ENCODE measurements at places on chromosomes 6 and 20.

- DNase-seq = no peak
Measured at GRCh38 chr20:64093013-64093503, 8.9 kb upstream of the LKAAEAR1 start.

GRCh38 chr6:109322825-109323224, 59.4 kb downstream of the CD164 start:
- no peak for DNase-seq

DNA sequence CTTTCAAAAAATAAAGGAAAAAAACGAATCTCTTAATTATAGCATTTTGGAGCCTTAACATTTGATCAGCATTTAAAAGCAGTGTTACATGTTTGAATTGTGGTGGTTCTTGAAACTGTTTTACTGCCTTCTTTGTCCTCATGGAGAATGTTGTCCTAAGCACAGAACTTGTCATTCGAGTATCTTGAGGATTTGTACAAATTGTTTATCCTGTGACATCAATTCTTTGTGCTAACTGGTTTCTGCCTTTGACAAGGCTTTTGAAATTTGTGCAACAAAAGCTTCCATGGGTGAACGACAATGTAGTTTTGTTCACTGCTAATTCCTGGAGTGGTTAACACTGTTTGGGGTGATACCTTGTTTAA, 130.8 kb downstream of the SCAF8 start:
- DNase-seq = no peak

- DNase-seq = no peak
Measured at GRCh38 chr20:46056970-46057855, 28.2 kb downstream of the SLC12A5 start.

GRCh38 chr6:154356690-154357089, at the start of gene IPCEF1:
TSS of gene IPCEF1 (minus strand) at chr6:154356803. CDS start at chr6:154265947, 90,856 bp downstream.
- DNase-seq = no peak

DNA sequence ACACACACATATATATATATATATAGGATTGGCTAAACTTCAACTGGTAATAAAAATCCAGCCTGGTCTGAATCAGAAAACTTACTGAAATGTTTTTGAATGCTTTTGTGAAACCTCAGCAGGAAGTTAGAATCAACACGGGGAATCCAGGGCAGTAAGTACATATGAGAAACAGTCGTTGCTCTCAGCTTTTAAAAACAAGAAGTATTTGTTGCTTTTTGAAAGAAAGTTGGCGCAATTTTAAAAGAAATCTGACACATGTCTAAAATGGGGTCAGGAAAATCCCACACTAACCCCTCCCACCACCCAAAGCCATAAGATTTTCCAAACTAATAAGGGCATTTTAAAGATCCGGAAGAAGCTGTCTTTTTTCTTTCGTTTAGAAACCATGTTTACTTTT, 11.5 kb upstream of the CCDC170 start:
- DNase-seq = no peak

DNA sequence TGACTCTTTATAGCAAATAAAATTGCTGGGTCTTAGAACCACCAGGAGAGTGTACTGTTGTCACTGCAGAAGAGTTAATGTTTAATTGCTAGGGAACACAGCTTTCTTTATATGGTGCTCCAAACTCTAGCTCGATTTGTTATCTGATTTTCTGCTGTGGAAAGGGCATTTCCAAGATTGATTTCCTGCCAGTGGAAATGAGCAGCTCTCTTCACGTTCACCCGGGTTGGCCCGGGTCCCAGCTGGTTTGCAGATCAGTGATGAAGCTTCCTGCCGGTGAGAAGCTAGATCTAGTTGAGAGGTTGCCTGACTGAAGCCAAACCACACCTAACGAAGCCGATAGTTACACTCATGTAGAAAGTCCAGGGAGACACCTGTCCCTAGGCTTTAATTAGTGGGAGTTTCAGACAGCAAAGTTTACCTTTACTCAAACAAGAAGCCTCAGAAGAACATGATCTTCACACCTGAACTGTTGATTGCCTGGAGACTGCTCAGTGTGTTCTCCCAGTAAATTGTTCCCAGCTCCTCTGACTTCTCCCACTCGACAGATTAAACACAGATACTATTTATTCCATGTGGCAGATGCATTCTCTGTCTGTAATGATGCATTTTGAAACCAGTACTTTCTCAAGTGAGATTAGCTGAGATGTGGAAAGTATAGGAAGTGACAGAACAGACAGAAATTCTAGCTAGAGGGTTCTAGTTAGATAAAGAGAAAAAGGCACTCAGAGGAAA, 27.8 kb downstream of the PAQR8 start:
- no peak for DNase-seq

DNA sequence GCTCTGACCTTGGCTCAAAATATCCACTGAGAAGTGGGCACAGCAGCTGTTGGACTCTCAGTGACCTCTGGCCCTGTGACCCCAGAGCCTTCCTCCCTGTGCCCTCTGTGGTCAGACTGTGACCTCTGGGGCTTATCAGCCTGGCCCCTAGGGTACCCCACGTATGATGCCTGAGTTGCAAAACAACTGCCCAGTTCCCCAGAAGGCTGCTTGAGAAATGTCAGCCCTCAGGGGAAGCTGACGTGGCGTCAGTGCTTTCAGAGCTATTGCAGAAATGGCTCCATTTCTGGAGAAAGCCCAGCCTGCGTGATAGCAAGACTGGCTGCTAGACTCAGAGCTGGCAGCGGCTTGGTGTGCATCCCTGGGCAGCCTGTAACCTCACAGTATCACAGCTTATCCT, 31.5 kb upstream of the TGM2 start:
- no peak for DNase-seq

DNA sequence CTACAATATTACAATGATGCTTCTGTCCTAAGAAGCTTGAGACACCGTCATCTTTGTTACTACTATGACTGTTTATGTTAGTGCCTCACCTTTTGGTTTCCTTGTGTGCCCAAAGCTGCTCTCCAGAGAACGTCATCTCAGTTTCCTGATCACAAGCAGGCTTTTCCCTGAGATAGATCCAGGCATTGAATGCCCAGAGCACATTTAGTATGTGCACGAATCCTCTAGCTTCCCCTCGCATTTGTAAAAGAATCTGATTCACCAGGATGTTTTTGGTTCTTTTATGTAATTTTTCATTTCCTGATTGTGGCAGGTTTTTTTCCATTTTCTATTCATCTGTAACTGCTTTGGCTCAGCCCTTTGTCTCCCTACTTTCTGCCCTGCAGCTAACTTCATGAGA, 100.2 kb upstream of the TMEM181 start:
- DNase-seq = no peak

DNA sequence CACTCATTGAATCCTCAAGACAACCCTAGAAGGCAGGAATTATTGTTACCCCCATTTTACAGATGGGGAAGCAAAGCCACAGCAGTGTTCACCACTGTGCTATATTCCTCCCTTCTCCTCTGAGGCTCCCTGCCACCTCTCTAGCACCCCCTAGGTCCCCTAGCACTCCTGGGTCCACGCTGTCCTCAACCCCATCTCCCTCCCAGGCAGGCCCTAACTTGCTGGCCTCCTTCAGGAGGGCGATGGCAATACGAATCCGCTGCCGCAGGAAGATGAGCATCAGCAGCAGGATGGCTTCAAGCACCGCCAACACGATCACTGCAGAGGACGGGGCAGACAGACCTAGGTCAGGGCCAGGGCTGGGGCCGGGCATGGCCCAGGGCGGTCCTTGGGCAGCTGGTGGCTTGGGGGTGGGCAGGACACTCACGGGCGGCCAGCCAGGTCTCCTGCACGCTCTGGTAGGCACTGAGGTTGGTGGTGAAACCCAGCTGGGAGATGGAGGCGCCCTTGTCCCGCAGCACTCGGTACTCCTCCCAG, 7.8 kb upstream of the NEU1 start:
- DNase-seq = no peak

DNA sequence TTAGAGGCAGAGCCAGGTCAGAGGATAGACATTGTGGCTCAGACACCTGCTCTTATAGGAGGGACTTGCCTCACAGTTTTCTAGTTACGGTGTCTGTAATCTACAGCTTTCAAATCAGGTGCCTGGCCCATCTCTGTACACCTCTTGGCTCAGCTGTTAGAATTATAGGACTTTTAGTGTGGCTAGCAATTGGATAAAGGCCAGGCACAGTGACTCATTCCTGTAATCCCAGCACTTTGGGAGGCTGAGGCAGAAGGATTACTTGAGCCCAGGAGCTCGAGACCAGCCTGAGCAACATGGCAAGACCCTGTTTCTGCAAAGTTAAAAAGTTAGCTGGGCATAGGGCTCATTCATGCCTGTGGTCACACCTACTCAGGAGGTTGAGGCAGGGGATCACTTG, 20.0 kb downstream of the BRPF3 start:
- DNase-seq = no peak

DNA sequence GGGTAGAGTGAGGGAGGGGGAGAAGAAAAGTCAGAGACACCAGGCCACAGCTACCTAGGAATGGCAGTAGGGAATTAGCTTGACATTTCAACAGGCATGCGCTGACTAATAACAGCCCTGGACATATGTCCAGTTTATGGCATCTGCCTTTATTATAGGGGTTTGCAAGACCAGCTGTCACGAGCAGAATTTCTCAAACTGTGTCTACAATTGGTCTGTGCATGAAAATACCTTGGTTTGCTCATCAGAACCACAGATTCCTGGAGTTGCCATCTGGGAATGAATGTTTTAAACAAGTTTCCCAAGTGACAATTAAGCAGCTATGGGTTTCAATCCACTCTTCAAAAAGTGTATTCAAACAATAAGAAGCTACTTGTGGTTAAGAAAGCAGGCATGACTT, 110.3 kb upstream of the ENPP5 start:
- no peak for DNase-seq

GRCh38 chr6:169926617-169927417, 175.4 kb downstream of the ERMARD start:
- DNase-seq = no peak

GRCh38 chr20:61942526-61942925, 123.2 kb downstream of the TAF4 start:
- no peak for DNase-seq

DNA sequence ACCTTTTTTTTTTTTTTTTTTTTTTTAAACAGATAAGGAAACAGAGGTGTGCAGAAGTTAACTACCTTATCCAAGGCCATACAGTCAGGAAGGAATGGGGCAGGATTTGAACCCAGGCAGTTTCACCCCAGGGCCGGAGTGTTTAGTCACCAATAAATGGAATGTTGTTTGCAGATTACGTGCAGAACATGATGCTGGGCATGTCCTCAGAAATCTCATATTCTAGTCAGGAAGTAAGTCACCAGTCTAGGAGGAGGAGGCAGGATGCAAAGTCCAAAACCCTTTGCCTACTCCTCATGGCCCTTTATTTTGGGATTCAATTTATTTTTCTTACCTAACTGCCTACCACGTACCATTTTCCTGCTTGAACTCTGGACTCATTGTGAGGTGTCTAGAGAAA, 57.1 kb upstream of the LRRC1 start:
- no peak for DNase-seq

GRCh38 chr6:111724505-111724904, 118.8 kb upstream of the TRAF3IP2 start:
- DNase-seq = no peak

GRCh38 chr6:530425-530824, 126.5 kb downstream of the HUS1B start:
- DNase-seq = no peak

GRCh38 chr20:7449269-7449668, 491.0 kb downstream of the HAO1 start:
- no peak for DNase-seq

DNA sequence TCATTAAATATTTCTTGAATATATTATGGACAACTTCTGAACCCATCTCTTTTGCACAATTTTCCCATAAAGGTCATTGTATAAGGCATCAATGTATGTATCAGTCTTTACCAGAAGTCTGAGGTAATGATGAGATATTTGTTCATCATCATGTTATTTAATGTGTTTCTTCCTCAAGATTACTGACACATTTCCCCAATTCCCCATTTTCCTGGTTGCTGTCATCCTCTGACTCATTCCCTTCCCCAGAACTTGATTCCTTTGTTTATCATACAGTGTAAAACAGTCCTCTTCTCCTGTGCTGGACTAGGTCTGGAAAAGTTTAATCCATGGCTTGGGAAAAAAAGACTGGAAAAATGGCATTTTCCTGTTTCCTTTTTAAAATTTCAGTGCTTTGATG, 107.9 kb upstream of the FLRT3 start:
- DNase-seq = no peak

- DNase-seq = no peak
Measured at GRCh38 chr6:164859816-164860215, 449.6 kb downstream of the C6orf118 start.

DNA sequence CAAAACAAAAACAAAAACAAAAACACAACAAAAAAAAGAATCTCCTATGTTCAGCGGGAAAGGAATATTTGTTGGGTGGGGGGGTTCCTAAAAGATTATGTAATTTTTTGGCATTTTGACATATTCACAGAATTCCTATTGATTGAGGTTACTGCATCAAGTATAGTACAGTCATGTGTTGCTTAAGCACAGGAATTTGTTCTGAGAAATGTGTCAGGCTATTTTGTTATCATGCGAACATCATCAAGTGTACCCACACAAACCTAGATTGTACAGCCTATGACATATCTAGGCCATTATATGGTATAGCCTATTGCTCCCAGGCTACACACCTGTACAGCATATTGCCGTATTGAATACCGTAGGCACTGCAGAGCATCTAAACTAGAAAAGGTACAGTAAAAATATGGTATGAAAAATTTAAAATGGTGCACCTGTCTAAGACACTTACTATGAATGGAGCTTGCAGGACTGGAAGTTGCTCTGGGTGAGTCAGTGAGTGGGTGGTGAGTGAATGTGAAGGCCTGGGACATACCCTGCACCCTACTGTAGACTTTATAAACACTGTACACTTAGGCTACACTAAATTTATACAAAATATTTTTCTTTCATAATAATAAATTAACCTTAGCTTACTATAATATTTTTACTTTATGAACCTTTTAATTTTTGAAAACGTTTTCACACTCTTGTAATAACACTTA, 110.6 kb downstream of the CDKAL1 start:
- DNase-seq = no peak

GRCh38 chr20:47929368-47930115, 144.3 kb upstream of the SULF2 start:
- no peak for DNase-seq

DNA sequence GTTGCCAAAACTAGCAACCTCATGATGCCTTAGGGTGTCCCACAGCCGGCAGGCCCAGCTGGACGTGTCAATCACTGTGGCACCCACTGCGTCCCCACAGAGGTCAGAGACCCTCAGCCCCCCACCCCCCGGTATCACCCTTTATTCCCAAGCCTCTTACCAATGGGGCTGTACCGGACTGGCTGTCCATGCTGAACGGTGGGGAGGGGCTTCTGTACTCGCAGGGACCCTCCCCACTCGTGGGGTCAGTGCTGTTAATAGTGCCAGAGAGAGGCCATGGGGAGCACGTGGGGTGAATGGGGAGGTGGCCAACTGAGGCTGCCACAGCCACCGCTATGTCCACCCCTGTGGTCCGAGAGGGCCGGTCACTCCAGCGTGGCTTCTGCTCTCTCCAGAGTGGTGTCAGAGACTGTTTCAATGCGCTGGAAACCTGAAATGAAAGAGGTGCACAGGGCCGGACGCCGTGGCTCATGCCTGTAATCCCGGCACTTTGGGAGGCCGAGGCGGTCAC, 68.6 kb downstream of the THBS2 start:
- DNase-seq = no peak

GRCh38 chr6:23319582-23319981, 750.2 kb downstream of the HDGFL1 start:
- DNase-seq = no peak
